ENCODE measurements at places on chromosomes 2 and 18. TPM values are rescaled to one million over a fixed set of nuclear protein-coding genes. Genes with fewer than 3 reads are reported as not detected.

The KLHL29 gene
- total RNA-seq = 0.13 TPM

GRCh38 chr2:1156531-1156930 lies 205.9 kb downstream of the SNTG2 start:
- no peak overlapping the region for H3K27ac ChIP-seq
- peaks cover 10% of the 10 kb centered on the region for H3K4me1 ChIP-seq
- no peak for DNase-seq
- no peak overlapping the region for H3K4me3 ChIP-seq

DNA sequence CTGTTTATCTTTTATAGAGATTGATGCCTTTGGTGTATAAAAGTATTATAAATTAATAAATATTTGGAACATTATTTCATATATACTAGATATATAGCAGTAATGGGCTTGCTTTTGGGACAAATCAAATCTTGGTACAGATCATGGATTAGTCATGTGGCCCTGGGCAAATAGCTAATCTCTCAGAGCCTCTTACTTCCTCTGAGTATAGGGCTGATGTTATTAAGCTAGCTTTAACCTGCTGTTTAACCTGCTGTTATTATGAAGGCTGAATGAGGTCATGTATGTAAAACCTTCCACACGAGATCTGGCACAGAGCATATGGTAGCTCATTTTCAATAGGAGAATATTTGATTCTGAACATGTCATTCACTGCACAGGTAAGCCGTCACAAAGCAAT lies 5.7 kb downstream of the ITGB6 start:
- no peaks in the 10 kb centered on the region for H3K4me1 ChIP-seq
- no peaks in the 10 kb centered on the region for H3K27me3 ChIP-seq
- DNase-seq = no peak
- H3K27ac ChIP-seq = no peak overlapping the region
- no peak overlapping the region for H3K4me3 ChIP-seq

GRCh38 chr2:160286551-160286950 lies 86.5 kb upstream of the ITGB6 start:
- no peaks in the 10 kb centered on the region for H3K27me3 ChIP-seq
- H3K36me3 ChIP-seq = peaks cover 34% of the 10 kb centered on the region
- H3K27ac ChIP-seq = no peak overlapping the region
- no peak overlapping the region for H3K4me3 ChIP-seq
- no peaks in the 10 kb centered on the region for H3K4me1 ChIP-seq
- no peak for DNase-seq

DNA sequence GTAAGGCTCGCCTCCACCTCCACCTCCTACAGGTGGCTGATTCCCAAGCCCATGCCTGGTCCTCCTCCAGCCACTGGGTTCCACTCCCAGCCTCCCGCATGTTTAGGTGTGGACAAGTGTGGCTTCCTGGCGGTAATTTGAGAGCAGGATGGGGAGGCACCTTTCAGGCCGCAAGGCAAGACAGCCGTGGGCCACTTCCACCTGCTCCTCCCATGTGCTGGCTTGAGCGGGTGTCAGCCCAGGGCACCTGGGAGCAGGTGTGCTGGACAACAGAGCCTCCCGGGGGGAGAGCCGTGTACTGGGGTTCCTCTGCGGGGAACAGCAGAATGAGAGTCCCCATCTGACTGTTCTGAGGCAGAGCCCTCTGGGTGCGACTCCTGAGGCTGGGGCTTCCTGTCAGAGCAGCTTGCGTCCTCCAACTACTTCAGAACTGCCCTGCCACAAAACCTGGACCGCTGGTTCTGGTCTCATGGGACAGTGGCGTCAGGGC lies 83.9 kb downstream of the TPO start:
- H3K27ac ChIP-seq = no peak overlapping the region
- H3K4me1 ChIP-seq = no peaks in the 10 kb centered on the region
- no peaks in the 10 kb centered on the region for H3K36me3 ChIP-seq
- H3K4me3 ChIP-seq = no peak overlapping the region
- H3K27me3 ChIP-seq = no peaks in the 10 kb centered on the region

GRCh38 chr18:33914399-33914798 lies 310.3 kb downstream of the NOL4 start:
- no peak overlapping the region for H3K4me3 ChIP-seq
- no peaks in the 10 kb centered on the region for H3K27me3 ChIP-seq
- no peaks in the 10 kb centered on the region for H3K36me3 ChIP-seq
- no peak for DNase-seq
- H3K27ac ChIP-seq = no peak overlapping the region

DNA sequence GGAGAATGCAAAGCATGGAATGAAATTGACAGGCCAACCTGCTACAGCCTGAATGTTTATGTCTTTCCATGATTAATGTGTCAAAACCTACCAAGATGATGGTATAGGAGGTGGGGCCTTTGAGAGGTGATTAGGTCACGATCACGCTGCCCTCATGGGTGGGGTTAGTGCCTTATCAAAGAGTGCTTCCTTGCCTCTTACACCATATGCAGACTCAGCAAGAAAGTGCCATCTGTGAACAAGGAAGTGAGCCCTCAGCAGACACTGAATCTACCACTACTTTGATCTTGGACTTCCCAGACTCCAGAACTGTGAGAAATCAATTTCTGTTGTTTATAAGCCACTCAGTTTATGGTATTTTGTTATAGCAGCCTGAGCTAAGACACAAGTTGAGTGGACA lies 147.5 kb upstream of the BCL2L11 start:
- no peaks in the 10 kb centered on the region for H3K27me3 ChIP-seq
- H3K27ac ChIP-seq = no peak overlapping the region
- H3K36me3 ChIP-seq = no peaks in the 10 kb centered on the region
- no peak overlapping the region for H3K4me3 ChIP-seq

Data from CD8-positive, alpha-beta memory T cell (primary cell).